ENCODE measurements at places on chromosomes 5 and 9. TPM values are rescaled to one million over a fixed set of nuclear protein-coding genes. Genes with fewer than 3 reads are reported as not detected.

- no peak for DNase-seq
These were observed 613.0 kb upstream of the CCNG1 start for GRCh38 chr5:162824360-162824759.

- DNase-seq = no peak
These were observed 491 bp downstream of the APC start for GRCh38 chr5:112738191-112738560.

Gene SAPCD2
- polyA plus RNA-seq = 3.7 TPM

- DNase-seq = no peak
These were observed 20.4 kb upstream of the ZBTB43 start for GRCh38 chr9:126784401-126784800.
